Hypothalamus (tissue), 51 donors: ENCODE measurements at places on chromosomes 6 and 20.

DNA sequence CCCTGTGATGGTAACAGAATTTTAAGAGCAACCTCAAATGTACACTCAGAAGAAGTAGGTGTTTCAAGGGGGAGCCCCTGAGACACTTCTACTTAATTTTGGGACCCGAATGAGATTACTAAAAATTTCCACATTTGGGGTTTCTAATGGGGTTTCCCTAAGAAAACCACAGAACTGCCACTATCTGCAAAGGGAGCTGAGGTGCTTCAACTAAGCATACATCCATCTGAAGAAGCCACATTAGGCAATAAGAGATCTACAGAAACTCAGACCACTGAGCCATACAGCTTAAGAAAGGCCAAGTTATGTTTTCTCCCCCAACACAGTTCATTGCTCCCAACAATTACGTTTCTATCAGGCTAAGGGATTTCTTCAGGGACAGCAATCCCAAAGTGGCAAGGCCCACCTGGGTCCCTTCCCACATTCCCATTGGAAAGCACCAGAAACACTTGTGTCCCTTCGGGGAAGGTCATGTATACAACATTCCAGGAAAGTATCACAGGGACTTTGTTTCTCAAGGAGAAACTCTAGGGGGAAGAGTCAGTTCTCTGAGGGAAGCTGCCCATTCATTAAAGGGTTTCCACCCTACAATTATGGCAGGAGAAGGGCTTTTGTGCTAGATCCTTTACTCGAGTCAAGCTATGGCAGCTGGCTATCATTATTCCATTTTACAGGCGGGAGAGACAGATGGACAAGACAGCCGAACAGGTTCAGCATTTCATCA is 5.0 kb downstream of the BCL2L1 start:
- DNase-seq: no peak

DNA sequence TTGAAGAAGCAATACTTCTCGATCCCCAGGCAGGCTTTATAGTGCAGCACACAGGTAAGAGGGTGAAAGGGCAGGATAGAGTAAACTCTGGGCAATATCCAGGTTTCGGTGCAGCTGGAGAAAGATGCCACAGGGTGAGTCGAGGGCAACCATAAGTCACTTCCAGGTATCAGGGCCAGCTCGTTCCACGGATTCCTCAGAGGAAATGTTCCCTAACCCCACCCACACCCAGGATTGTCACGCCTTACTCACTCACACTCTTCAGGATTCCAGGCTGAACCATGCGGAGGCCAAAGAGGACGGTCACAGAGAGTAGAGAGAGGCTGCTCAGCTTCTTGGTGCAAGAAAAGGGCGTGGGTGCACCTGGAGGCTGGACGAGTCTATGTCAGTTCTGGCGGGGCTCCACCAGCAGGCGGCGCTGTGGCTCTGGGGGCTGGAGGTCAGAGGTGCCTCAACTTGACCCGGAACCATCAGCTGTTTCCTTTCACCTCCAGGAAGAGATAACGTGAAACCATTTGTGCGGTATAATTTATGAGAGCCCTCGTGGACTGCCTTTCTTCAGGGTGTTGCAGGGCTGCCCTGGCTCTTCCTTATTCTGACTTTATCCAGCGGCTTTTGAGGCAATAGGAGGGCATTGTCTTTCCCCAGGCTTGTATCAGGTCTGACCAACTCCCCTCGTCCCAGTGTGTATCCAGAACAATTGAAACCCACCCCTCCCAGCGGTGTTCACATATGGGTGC is 14.5 kb upstream of the WFDC12 start:
- no peak for DNase-seq

- no peak for DNase-seq
Observed at GRCh38 chr6:13455552-13455966, 31.8 kb downstream of the GFOD1 start.

GRCh38 chr6:34692280-34692679 is 4.3 kb downstream of the ILRUN start:
- DNase-seq: no peak

DNA sequence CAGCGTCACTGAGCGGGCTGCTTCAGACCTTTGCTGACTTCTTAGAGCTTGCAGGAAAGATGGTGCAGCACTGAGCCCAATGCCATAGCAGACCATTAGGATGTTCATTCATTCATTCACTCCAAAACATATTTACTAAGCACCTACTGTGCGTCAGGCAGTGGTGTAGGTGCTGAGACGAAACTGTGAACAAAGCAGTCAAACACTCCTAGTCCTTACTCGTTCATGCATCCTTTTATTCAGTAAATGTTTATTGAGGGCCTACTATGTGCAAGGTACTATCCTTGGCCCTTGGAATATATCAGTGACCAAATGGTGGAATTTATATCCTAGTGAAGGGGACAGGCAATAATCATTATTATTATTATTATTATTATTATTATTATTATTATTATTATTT is 76.6 kb downstream of the TOX2 start:
- DNase-seq: no peak

GRCh38 chr6:43097502-43097901 is 21.4 kb downstream of the PTK7 start:
- no peak for DNase-seq

DNA sequence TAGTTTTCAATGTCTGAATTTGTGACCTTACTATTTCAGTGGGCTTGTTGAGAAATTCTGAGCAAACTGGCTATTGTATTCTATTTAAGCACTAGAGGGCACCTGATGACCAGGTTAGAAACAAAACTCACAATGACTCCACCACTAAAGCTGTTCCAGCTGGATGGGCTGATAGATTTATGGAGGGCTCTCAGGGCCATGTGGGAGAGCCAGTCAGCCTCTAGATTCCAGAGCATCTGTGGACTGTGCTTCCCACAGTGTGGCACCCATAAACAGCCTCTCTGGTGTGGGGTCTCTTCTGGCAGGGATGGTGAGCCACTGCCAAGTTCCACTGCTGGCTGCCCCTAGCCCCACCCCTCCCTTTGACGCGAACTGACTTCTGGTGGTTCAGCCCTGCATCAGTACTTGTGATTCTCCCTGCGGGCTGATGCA is 29.2 kb downstream of the C6orf58 start:
- DNase-seq: no peak

- no peak for DNase-seq
Observed at GRCh38 chr6:110043366-110043994, 65.4 kb downstream of the GPR6 start.

DNA sequence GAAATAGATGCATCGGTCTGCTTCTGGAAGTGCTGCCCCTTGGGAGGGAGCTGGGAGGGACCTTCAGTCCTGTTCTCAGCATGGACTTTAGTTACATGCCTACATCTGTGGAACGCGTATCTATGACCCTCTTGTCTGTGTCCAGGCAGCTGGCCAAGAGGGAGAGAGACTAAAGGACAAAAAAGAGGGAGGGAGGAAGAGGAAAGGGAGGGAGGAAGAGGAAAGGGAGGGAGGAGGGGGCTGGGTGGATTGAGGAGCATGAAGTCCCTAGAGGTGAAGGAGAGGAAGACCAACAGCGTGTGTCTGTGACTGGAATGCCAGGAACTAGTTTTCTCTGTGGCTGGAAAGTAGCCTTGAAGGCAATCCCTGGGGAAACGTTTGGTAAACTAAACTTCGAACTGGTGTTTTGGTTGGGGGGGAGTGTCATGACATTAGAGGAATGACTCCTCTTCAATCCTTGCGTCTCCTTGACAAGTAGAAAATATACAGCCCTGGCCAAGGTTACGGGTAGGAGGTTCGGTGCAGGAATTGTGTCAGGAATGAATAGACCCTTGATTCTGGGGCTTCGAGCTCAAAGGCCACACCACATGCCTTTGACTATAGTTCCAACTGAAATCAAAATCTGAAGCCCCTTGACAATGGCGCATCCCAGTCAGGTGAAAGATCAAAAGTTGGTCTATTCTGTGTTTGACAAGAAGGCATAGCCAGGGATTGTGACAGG is 52.0 kb upstream of the PLEKHG1 start:
- DNase-seq: no peak

GRCh38 chr6:109060571-109060970 is 34.1 kb downstream of the SESN1 start:
- no peak for DNase-seq

- DNase-seq: no peak
Observed at GRCh38 chr6:196543-196942, 95.7 kb upstream of the DUSP22 start.

DNA sequence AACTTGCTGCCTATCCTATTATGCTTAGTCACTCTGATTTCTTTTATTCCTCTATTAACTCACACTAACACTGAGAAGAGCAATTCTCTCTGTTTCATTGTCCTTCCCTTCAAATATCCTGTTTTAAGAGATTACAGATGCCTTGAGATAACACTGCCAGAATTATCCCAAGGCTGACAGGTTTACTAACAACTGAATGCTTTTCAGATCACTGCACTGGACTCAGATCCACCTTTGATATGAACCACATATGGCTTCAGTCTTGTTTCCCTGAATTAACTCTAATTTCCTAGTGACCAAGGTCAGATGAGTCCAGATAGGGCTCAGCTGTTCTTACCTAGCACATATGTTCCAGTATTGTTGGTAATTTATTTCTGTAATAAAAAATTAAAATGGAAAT is 633.1 kb downstream of the GRIK2 start:
- DNase-seq: no peak
